ENCODE measurements at places on chromosomes 3 and 15.

GRCh38 chr3:146274833-146275232, 23.9 kb upstream of the PLSCR4 start:
- no peak for DNase-seq

DNA sequence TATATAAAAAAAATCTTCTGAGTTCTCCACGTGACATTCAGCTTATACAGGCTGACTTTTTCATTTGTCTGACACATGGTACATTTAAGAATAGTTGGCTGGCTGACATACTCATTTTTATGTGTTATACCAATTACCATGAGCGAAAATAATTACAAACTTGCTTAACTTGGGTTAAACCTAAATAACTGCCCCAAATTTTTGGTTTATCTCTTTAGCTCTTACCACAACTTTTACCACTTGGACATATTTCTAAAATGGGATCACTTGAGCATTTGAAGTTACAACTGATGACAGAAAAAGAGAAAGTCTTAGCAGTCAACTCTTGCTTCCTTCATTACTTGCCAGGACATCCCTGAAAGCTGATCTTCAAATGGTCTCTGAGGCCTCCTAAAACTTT, 618.1 kb downstream of the RBMS3 start:
- DNase-seq, result no peak

DNA sequence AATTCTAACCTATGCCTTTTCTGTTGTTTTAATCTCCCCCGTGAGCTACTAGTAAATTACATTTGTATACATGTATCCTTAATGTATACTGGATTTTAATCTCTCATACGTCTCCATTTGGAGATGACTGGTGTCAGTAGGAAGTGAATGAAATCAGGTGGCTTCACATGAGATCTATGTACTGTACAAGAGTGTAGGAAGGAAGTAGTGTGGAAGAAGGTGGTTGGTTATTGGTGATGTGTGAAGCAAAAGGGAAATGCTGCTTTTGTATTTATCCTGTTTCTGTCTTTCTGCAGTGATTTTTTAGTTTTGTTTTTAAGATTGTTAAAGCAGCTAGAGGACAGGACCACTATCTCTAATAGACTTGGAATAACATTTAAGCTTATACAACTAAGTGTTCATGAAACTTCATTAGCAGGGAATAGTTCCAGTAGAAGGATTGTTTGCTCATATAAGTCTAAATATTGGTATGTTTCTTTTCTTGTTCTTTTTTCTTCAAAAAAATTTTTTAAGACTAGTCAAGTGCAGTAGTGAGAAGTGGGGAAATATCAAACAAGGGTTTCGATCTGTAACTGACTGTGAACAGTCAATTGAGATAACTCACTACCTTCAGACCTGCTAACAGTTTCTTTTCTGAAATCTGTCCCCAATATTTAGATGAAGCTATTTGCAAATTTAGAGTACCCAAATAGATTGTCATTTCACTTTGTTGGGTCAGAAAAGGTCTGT, 15.3 kb downstream of the SNX1 start:
- DNase-seq, result no peak

DNA sequence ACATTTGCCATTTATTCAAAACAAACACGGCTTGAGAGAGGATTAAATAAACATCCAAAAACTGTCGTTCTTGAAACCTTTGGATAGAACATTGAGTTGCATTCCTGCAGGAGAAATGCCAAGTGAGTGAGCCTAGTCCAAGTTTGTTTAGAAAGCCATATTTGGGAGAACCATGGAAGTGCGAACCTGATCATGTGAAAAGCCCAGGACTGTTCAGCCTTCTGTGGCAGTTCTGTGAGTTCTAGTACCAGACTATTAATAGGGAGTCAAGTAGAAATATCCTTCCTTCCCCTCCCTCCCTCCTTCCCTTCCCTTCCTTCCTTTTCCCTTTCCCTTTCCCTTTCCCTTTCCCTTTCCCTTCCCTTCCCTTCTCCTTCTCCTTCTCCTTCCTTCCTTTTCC, 470.4 kb downstream of the LPP start:
- DNase-seq, result no peak

- DNase-seq, result no peak
Measured at GRCh38 chr3:112888381-112889085, 41.9 kb upstream of the CD200R1L start.

GRCh38 chr15:95845862-95846515, 484.5 kb upstream of the NR2F2 start:
- no peak for DNase-seq

DNA sequence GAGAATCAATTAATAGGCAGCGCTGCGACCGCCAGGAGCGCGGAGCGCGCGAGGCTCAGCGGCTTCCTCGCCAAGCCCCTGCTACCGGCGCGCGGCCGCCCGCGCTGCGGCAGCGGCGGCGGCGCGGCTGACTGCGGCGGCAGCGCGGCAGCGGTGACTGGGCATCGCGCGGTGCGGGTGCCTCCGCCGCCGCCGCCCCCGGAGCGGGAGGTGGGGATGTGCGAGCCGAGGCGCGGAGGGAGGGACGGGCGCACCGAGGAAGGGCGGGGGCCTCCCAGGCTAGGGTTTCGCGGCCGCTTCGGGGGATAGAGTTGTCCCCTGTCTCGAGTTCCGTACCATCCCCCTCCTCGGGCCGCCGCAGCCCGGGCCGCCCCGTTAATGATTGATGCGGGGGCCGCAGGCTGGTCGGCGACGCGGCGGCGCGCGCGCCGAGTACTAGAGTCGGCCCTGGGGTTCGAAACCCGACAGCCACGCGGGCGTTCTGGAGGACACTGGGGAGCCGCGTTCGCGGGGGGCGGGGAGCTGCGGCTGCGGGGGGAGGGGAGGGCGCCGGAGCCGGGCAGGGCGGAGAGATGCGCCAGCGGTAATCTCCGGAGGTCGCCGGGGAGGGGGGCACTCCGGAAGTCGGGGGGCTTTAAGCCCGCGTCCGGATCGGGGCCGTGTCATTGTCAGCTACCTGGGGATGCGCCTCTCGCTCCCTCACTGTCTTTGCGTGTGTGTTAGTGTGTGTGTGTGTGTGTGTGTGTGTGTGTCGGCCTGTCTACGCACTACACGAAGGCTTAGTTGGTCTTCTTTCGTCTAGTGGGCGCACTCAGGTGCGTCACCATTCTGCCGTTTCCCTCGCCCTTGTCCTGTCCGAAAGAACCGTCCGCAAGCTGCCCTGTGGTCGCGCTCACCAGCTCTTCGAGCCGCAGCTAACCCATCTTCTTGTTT, at the start of gene PAQR9:
TSS of gene PAQR9 (minus strand) at position 159 of the 933 bp plus-strand sequence. CDS start 338 bp downstream, outside the sequence.
- DNase-seq, result no peak

- no peak for DNase-seq
Measured at GRCh38 chr15:51131596-51132290, 37.0 kb upstream of the TNFAIP8L3 start.

GRCh38 chr15:69725957-69726356, 273.3 kb downstream of the RPLP1 start:
- DNase-seq, result no peak

Measured in effector CD4-positive, alpha-beta T cell (primary cell).